ENCODE measurements at places on chromosomes 16 and 17.

- no peak for DNase-seq
Observed at GRCh38 chr17:27895123-27895895, 2.1 kb upstream of the LYRM9 start.

GRCh38 chr16:17339764-17340541, 130.8 kb downstream of the XYLT1 start:
- no peak for DNase-seq

- no peak for DNase-seq
Observed at GRCh38 chr16:49992825-49993224, 32.2 kb upstream of the CNEP1R1 start.

DNA sequence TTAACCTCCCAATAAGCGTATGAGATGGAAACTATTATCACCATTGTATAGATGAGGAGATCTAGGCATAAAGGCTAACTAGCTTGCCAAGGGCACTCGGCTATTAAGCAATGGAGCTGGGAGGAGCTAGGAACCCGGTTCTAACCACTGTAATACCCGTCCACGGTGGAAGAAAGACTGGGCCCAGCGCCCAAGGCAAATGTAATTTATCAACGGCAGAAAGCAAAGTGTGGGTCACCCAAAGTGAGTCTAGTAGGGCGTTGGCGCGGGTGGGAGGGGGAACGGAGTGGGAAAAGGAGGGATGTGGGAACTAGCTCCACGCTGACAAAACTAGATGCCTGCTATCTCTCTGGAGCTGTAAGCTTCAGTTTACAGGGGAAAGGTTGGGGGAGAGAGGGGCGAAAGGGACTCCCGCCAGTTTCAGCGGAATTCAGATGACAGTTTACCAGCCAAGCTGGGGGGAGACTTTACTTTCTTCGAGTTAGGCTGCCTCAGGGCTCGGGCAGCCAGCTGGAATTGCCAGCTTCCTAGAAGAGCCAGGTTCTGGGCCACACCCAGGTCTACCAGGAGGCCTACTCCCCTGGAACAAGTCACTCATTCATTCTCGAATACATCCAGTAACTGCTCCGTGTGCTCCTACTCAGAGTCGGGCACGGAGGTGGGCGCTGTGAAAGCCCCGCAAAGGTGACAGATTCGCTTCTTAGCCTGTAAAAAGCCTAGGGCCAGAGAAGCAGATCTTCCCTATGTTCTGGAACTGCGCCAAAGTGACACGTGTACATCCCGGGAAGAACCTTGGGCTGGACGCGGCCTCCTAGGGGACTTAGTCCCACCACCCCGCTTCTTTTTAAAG, 837 bp downstream of the LRRC59 start:
- DNase-seq = no peak

DNA sequence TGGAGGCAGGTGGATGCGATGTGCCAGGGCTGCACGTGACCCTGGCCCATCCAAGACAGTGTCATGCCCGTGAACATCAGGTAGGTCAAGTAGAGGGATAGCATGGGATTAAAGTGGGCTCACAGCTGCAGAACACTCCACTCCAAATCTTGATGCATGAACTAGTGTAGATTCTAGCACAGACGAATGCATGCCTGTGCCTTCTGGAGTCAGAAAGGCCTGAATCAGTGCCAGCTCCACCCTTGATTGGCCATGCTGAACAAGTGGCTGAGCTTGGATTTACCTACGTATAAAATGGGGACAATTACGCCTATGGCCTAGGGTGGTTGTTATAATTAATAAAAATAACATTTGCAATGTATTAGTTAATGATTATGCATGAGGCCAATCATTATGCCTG, 10.6 kb downstream of the IRX3 start:
- no peak for DNase-seq

DNA sequence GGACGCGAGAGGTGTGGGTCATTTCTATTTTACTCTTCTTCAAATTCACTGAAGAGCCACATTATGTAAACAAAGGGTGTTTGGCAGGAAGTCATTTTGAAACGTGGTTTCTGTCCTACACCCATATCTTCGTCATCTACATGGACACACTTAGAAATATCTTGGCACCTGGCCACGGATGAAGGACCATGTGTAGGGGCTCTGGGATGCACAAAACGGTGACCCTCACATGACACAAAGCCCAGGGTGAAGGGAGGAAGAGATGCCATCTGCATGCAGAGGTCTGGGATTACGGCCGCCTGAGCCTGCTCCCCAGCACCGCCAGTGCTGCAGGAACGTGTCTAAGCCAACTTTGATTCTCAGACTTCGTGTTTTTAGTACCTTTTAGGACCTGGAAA, 130.2 kb upstream of the CHMP6 start:
- DNase-seq = no peak
